Stimulated activated CD8-positive, alpha-beta memory T cell treated with anti-CD3 and anti-CD28 coated beads, Interleukin-15, amount 100 ng/mL, for 24 hours (primary cell): ENCODE measurements at places on chromosomes 3 and 15.

DNA sequence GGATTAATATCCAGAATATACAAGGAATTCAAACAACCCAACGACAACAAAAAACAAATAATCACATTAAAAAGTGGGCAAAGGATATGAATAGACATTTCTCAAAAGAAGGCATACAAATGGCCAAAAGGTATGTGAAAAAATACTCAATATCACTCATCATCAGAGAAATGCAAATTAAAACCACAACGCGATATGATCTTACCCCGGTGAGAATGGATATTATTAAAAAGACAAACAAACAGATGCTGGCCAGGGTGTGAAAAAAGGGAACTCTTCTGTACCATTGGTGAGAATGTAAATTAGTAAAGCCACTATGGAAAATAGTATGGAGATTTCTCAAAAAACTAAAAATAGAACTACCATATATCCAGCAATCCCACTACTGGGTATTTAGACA lies 43.5 kb upstream of the MEF2A start:
- no peak for DNase-seq

DNA sequence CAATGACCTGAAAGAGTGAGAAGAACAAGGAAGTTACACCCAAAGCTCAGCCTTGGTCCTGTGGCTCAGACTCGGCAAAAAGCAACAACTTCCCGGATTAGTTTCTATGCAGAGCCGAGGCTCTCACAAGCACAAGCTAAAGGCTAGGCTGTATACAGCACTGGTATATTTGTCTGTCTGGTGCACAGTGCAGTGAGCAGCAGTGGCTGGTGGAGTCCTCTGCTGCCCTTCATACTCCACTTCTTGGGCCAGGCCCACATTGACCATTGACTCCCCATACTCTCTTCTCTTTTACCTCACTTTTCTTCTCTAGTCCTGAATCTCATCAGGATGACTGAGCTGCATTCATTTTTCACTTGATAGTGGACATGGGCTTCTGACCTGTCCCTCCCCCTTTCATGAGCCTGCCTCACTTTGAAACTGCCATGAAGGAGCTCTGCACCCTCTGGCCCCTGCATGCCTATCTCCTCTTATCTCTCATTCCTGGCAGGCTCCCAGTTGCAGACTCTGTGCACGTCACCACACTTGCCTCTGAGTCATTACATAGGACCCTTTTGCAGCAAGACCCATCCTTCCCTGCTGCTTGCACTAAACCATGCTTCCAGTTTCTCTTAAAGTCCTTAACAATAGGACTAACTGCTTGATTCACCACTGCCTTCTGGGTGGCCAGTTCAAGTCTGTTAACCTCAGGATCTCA lies 379.3 kb downstream of the NTRK3 start:
- DNase-seq, result no peak

DNA sequence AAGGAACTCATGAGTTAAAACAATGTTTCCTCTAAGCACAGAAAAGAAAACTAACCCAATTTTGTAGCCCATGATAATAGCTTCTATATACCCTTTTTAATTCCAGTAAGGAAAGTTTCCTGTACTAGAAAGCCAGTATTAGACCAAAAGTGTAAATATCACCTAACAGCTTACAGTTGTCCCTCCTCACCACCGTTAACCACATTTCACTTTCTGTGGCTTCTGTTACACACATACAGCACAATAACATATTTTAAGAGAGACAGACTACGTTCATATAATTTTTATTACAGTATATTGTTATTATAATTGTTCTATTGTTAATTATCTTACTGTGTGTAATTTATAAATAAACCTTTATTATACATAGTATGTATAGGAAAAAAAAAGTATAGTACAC lies 74.1 kb downstream of the ZNF280D start:
- DNase-seq, result no peak

DNA sequence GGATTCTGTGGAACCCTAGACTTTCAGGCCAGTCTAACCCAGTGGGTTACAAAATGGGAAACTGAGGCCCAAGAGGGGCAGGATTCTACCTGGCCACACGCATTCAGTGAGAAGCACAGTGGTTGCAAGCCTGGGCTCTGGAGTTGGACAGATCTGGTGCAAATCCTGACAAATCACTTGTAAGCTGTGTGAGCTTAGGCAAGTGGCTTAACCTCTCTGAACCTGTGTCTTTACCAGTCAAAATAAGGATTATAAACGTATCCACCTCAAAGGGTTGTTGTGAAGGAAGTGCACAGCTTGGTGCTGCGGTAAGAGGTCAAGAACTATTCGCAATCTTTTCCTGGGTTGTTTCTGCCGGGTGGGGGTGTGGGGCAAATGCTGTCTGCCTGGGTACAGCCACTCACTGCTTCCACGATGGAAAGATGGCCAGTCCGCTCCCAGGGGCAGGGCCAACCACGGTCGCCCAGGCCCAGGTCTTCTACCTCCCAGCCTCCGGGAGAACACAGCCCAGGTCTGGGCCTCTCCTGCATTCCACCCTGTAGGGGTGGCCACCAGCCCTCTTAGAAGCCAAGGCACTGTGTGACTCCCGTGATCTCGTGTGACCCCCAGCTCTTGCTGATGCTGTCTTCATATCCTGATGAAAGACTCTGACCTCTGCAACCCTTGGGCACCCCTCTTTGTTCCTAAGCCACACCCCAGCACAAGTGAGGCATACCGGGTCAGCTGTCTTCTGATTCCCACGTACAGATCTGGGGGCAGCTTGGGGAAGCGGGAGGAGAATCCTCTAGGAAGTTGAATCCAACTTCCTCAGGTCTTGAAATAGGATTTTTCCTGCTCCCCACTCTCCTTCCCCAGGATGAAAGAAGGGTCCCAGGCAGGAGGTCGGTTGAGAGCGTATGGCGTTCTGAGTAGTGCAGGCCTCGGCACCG lies 1.5 kb downstream of the CHRNA3 start:
- no peak for DNase-seq

GRCh38 chr15:66039117-66039871 lies 170.0 kb downstream of the RAB11A start:
- no peak for DNase-seq

DNA sequence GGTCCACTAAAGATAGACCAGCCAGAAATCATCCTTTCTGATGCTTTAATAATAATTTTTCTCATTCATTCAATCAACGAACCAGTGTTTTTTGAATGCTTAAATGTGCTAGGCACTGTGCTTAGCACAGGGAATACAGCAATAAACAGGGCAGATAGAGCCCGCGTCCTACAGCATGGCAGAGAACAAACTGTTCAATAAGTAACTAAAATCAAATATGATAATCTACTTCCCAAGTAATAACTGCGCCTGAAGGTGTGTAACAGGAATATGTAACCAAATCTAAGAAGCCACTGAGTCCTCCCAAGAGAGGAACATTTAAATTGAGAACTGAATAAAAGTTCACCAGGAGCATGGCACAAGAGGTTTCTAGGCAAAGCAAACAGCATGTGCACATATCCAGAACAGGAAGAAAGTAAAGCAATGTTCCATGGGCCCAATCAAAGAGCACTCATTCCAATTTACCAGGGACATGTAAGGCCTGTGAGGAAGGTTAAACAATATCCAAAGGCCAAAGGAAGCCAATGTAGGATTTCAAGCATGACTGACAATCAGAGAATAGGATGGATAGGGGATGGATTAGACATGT lies 311.0 kb upstream of the RARB start:
- no peak for DNase-seq

DNA sequence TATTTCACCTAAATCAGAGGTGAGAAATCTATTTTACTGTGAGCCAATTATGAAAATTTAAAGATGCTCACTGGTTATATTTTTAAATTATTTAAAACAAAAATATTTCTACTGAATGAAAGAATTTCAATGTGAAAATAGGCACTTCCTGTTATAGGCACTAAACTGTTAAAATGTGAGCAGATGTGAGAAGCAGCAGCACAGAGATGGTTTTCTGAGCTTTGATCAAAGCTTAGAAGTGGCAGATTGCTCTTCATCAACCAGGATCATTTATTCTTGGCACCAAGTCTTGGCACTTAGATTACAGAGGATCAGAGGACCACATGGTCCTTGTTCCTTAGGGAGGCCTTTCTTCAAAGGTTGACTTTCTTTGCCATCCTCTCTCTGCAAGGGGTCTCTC lies 18.0 kb upstream of the TSC22D2 start:
- DNase-seq, result no peak

GRCh38 chr3:149160754-149161300 lies 31.4 kb downstream of the HPS3 start:
- no peak for DNase-seq

GRCh38 chr3:155512175-155512866 lies 218.8 kb upstream of the STRIT1 start:
- no peak for DNase-seq

GRCh38 chr3:188345223-188345622 lies 191.3 kb downstream of the LPP start:
- no peak for DNase-seq

GRCh38 chr15:71237456-71238188 lies 122.4 kb downstream of the THSD4 start:
- DNase-seq, result no peak

GRCh38 chr3:5186089-5186857 lies 1.2 kb upstream of the EDEM1 start:
- DNase-seq, result no peak

DNA sequence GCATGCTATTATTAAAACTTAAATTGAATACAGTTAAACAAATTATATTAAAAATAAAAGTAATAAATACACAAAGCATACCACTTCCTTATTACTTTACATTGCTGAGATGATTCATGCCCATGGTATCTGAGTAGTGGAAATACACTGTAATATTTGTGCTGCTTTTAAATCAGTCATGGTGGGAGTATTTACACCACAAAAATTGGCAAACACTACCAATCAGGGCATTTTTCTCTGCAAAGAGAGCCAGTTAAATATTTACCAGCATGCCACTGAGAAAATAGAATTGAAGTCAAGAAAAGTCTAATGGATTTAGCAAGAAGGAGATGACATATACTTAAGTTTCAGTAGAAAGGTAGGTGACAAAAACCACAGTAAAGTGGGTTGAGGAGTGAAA lies 19.6 kb downstream of the PPARG start:
- DNase-seq, result no peak

GRCh38 chr15:68623301-68623892 lies 44.6 kb downstream of the CORO2B start:
- DNase-seq, result no peak

GRCh38 chr15:49865925-49866757 lies 245.3 kb downstream of the DTWD1 start:
- DNase-seq, result no peak

DNA sequence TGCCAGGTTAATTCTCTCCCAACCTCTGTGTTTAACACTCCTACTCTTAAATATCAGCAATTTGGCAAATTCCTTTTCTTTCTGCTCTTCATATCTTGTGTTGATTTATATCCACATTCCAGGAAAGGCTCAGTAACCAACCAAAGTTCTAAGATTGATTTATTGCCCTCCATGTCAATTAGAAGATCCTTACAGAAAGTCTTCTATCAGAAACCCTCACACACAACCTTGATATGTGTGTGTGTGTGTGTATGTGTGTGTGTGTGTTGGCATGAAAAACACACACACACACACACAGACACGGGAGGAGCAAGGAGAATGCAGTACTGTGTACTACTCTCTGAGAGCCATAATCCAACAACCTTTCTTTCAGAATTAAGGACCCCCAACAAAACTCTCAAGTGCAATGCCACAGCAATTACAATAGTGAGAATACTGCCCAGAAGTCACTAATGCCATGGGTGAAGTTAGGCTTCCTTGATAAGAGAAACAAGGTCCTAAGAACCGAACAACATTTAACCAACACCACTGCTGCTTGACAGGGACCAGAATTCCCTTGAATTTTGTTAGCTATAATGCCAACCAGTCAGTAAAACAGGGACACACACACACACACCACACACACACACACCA lies 1.1 kb downstream of the LSAMP start:
- DNase-seq, result no peak

- no peak for DNase-seq
Observed at GRCh38 chr15:88874275-88874674, 21.1 kb downstream of the HAPLN3 start.

- no peak for DNase-seq
Observed at GRCh38 chr15:95718441-95718840, 612.1 kb upstream of the NR2F2 start.

- DNase-seq, result no peak
Observed at GRCh38 chr3:8996681-8997121, 33.4 kb upstream of the RAD18 start.

DNA sequence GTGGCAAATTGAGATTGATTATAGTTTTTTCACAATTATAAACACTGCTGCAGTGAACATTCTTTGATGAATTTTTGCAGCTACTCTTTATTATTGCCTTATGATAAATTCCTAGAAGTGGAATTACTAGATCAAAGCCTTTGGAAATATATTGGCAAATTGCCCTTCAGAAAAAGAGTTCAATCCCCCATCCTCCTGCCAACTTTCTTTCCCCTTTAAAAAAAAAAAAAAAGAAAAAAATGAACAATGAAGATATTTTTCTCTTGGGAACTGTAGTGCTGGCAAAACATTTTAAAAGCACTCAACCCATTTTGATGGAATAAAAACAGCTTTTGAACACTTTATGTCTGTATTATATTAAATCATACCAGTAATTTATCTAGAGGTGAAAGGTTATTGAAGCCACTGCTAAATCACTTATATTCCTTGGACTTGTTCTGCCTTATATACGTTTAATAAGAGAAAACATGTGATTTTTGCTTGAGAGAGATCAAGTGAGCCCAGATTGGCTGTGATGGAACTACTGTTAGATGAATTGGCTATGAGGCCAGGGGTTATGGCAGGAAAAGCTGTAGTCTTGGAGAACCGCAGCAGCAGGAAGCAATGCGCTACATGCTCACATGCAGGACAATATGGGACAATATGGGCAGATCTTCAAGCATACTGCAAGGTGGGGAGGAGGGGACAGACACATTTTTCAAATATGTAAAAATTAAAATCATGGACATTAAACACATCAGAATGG lies 212.8 kb upstream of the C2CD4B start:
- DNase-seq, result no peak

DNA sequence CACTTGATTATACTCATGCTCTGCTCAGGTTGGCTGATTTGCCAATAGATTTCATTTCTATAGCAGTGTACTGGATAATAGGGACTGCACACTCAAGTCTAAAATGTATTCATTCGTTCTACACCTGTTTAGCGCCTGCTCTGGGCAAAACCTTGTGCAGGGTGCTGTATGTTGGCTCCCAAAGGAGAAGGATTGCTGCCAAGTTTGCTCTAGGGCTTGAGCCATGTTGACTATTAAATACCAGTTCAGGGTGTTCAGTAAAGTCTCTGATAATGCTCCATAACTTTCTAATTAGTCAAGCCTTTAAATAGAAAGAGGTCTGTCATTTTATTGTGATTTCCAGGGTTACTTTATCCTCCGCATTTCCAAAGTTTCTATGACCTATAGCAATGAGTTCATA lies 470.2 kb downstream of the MAGI1 start:
- DNase-seq, result no peak

GRCh38 chr15:40412095-40412759 lies 6.6 kb downstream of the IVD start:
- DNase-seq, result no peak

GRCh38 chr3:41198526-41198925 lies 779 bp upstream of the CTNNB1 start:
- no peak for DNase-seq

- DNase-seq, result no peak
Observed at GRCh38 chr3:44342176-44342790, 3.7 kb downstream of the TCAIM start.
